ENCODE measurements at places on chromosomes 4 and X. TPM values are rescaled to one million over a fixed set of nuclear protein-coding genes. Genes with fewer than 3 reads are reported as not detected.

The SULT1B1 gene
- 10.9 TPM for total RNA-seq

The BST1 gene
- total RNA-seq, result 17.8 TPM

The SLC7A11 gene
- total RNA-seq, result 3.2 TPM

The F9 gene
- total RNA-seq, result not detected

The DKK2 gene
- 11.9 TPM for total RNA-seq

- DNase-seq, result no peak
Measured at GRCh38 chrX:154800478-154801210, 4.6 kb downstream of the MPP1 start.

DNA sequence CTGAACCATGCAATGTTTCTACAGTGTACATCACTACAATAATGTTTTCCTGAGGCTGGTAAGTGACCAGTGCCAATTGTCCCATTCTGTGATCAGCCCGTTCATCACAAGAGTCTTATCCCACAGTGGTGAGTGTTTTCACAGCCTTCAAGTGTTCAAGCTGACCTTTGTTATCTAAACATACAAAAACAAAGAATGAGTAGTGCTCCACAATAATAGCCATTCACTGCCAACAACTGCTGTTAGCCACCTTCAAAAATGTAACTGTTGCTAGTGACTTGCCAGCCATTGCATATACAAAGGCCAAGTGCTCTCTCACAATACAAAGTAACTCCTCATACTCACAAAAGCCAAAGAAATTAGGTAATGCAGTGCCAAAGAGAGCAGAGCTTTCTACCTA, 1084.1 kb downstream of the FAM133A start:
- no peak for DNase-seq

DNA sequence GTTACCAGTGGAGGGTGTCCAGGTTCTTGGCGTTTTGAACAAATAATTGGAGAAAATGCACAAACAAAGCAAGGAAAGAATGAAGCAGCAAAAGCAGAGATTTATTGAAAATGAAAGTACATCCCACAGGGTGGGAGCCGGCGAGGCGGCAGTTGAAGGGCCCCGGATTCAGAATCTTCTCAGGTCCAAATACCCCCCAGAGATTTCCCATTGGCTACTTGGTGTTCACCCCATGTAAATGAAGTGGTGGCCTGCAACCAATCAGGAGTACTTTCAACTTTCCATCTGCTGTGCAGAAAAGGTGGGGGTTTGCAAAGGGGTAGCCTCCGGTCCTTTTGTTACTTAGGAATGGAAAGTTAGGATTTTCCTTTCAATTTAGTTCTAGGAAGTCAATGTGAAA, 1447.0 kb downstream of the C4orf33 start:
- no peak for DNase-seq

DNA sequence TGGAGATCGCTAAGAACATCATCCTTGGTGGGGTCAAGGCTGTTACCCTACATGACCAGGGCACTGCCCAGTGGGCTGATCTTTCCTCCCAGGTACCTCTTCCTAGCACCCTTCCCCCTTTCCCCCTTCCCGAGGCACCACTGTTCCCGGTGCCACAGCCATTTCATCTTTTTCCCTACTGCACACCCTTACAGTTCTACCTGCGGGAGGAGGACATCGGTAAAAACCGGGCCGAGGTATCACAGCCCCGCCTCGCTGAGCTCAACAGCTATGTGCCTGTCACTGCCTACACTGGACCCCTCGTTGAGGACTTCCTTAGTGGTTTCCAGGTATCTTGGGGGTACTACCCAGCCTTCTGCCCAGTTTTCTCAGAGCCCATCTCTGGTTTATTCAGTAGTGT, 5.7 kb downstream of the UBA1 start:
- DNase-seq, result no peak

- no peak for DNase-seq
Measured at GRCh38 chr4:86970447-86971354, 35.9 kb downstream of the AFF1 start.

DNA sequence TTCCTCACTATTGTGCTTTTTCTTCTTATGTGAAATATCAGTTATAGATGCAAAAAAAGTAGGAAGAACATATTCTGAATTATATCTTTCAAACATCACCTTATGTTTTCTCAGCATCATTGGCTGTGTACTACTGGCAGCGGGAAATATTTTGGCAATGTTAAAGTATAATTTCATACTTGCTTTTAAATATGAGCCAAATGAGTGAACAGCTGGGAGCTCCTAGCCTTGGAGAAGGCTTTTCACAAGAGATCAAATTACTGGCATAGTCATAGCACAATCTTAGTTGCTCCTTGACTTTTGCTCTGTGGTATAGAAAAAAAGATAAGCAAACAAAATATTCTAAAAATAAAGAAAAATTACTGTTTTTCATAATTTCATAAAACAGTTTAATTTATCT, 1575.8 kb upstream of the PABPC4L start:
- DNase-seq, result no peak

- no peak for DNase-seq
Measured at GRCh38 chrX:153681175-153681574, 6.6 kb upstream of the SLC6A8 start.

DNA sequence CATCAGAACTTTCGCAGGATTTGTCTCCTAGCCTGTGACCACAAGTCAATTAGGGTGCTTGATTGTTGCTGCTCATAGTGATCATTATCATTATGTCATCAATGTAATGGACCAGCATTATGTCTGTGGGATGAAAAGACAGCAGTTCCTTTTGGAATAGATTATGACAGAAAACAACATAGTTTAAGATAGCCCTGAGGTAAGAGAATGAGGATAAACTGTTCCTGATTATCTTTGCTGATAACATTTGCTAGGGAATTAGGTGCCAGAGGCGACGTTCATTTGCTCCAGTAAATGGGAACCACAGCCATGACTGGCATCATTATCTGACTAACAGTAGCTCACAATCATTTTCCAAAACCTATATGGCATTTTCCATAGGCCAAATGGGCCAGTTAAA, 12.7 kb upstream of the THOC2 start:
- no peak for DNase-seq

DNA sequence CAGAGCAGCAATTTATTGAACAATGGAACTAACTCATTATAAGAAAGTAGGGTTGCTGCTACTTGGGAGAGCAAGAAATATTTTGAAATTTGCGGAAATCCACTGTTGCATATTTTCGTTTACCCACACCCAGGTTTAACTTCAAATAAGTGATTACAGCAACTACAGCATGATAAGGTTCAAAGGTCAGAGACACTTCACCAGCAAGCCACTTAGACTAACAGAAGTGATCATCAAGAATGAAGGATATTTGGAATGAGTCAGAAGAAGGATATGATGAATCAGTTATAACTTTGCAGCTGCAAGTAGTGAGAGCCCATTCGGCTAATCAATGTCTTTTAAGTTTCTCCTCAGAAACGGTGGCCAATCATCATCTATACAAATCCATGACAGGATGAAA, 199.3 kb downstream of the TMA16 start:
- no peak for DNase-seq

DNA sequence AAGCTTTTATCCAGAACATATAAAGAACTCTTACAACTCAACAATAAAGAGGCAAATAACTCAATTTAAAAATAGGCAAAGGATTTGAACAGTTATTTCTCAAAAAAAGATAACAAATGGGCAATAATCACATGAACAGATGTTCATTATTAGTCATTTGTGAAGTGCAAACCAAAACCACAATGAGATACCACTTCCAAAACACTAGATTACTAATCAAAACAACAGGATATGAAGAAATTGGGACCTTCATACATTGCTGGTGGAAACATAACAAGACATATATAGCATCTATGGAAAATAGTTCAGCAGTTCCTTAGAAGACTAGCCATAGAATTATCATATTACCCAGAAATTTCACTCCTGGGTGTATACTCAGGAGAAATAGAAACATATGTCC, 224.6 kb downstream of the FBXO8 start:
- no peak for DNase-seq

- no peak for DNase-seq
Measured at GRCh38 chrX:13476384-13476783, 93.0 kb upstream of the EGFL6 start.
